Ascending aorta (tissue), 2 donors: ENCODE measurements at places on chromosomes 1 and 21.

- H3K4me3 ChIP-seq: no peak overlapping the region
- H3K27me3 ChIP-seq: no peaks in the 10 kb centered on the region
- H3K27ac ChIP-seq: no peak overlapping the region
- no peak for DNase-seq
- no peaks in the 10 kb centered on the region for H3K4me1 ChIP-seq
These were observed 156.7 kb upstream of the BACE2 start for GRCh38 chr21:41011098-41011731.

- H3K36me3 ChIP-seq: no peaks in the 10 kb centered on the region
- H3K4me1 ChIP-seq: no peaks in the 10 kb centered on the region
- no peak overlapping the region for H3K4me3 ChIP-seq
- no peaks in the 10 kb centered on the region for H3K27me3 ChIP-seq
- H3K27ac ChIP-seq: no peak overlapping the region
These were observed 160.3 kb downstream of the TPR start for GRCh38 chr1:186214791-186215190.

GRCh38 chr1:91501523-91501851, 836 bp downstream of the CDC7 start:
- DNase-seq: no peak
- H3K36me3 ChIP-seq: no peaks in the 10 kb centered on the region
- H3K27me3 ChIP-seq: no peaks in the 10 kb centered on the region
- H3K4me1 ChIP-seq: no peaks in the 10 kb centered on the region

DNA sequence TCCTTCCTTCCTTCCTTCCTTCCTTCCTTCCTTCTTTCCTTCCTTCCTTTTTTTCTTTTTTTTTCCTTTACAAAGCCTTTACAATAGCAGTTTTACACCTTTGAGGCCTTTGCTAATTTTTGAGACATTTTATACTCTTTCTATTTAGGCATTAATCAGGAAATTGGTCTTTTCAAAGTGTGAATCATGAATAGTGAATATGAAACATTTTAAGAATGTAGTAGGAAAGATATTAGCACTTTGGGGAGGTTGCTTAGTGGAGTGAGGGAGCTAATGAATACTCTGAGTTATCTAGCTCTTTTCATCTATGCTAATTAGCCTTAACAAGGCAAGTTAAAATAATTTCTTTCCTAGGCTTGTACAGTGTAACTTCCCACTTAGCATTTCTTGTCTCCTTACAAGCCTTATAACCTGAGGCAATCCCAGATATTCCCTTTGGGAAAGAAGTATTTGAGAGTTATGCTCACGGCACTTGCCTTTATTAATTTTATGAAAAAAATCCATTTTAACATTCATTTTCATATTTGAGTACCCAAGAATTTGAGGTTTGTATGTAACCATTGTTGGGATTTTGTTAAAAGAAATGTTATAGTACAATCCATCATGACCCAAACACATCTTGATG, 122.6 kb downstream of the NTNG1 start:
- no peak for DNase-seq
- no peaks in the 10 kb centered on the region for H3K27me3 ChIP-seq
- no peaks in the 10 kb centered on the region for H3K4me1 ChIP-seq

- H3K36me3 ChIP-seq: no peaks in the 10 kb centered on the region
- no peak for DNase-seq
- no peaks in the 10 kb centered on the region for H3K27me3 ChIP-seq
- H3K4me1 ChIP-seq: no peaks in the 10 kb centered on the region
These were observed 430.1 kb upstream of the PTBP2 start for GRCh38 chr1:96291468-96291867.

GRCh38 chr1:59484096-59484495, 187.2 kb downstream of the FGGY start:
- H3K27me3 ChIP-seq: no peaks in the 10 kb centered on the region
- no peak overlapping the region for H3K4me3 ChIP-seq
- no peaks in the 10 kb centered on the region for H3K4me1 ChIP-seq
- no peaks in the 10 kb centered on the region for H3K36me3 ChIP-seq
- H3K27ac ChIP-seq: no peak overlapping the region

GRCh38 chr1:114290776-114291175, 137.1 kb upstream of the SYT6 start:
- H3K27me3 ChIP-seq: no peaks in the 10 kb centered on the region
- no peak for DNase-seq
- no peak overlapping the region for H3K4me3 ChIP-seq
- H3K27ac ChIP-seq: no peak overlapping the region

- no peaks in the 10 kb centered on the region for H3K27me3 ChIP-seq
- no peaks in the 10 kb centered on the region for H3K36me3 ChIP-seq
- H3K4me1 ChIP-seq: peaks cover 3% of the 10 kb centered on the region
- H3K4me3 ChIP-seq: no peak within 1 kb of the TSS
- H3K27ac ChIP-seq: no peak within 1 kb of the TSS
- DNase-seq: no peak
These were observed at the start of gene HHIPL2 for GRCh38 chr1:222547944-222548671. Gene HHIPL2 (minus strand): TSS chr1:222548104. CDS start chr1:222548044, 60 bp downstream.

DNA sequence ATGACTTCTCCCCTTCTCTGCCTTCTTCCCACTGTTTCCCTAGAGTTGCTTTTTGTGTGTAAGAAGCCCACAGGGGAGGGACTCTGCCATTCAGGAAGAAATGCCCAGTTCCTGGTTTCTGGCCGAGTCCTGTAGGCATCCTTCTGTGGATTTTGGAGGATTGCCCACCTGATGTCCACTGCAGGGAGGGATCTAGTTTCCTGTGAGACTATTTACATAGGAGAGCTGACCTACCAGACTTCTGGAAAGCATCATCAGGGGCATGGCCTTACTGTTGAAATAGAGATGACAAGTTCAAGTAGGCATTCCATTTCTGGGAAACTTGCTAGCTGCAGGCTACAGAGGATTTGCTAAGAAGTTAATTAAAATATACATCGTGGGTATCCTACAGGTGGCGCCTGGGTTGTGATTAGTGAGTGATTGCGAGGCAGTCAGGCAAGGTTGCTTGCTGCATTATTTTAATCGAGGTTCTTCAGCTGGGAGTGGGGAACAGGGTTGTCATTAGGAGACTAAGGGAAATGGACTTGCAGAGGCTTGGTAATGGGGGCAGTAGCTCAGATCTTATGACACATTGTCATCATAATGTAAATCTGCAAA, 148.7 kb downstream of the HHAT start:
- no peak overlapping the region for H3K27ac ChIP-seq
- H3K4me1 ChIP-seq: no peaks in the 10 kb centered on the region
- no peak for DNase-seq
- no peaks in the 10 kb centered on the region for H3K36me3 ChIP-seq

DNA sequence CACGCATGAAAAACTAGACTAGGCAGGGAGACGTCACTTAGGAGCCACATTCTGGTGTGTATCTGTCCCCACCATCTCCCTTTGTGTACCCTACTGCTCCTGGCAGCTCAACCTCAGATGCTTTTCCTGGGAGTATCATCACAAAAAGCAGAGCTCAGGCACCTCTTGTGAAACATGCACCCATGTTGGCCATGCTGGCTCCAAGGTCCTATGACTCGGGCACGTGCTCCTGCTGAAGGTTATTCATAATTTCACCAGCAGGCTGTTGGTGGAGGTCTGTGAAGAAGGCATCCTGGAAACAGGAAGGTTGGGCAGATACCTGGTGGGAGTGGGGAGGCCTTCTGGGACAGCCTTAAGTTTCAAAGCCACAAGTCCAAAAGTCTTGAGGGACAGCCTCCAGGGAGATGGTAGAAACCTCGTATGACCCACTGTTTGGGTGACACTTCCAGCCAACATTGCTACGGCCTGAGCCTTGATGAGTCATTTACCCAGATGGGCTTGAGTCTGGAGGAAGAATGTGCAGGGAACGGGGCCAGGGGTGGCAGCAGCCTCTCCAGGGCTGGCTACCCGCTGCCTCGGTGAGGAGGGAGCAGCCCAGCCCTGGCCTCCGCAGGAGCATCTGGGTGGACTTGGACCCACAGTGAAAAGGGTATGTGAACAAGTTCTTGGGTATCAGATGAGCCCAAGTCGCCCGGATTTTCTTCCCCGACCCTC, 75.8 kb downstream of the PGBD5 start:
- peaks cover 9% of the 10 kb centered on the region for H3K4me1 ChIP-seq
- H3K36me3 ChIP-seq: no peaks in the 10 kb centered on the region
- no peak overlapping the region for H3K4me3 ChIP-seq
- H3K27ac ChIP-seq: no peak overlapping the region
- no peaks in the 10 kb centered on the region for H3K27me3 ChIP-seq

DNA sequence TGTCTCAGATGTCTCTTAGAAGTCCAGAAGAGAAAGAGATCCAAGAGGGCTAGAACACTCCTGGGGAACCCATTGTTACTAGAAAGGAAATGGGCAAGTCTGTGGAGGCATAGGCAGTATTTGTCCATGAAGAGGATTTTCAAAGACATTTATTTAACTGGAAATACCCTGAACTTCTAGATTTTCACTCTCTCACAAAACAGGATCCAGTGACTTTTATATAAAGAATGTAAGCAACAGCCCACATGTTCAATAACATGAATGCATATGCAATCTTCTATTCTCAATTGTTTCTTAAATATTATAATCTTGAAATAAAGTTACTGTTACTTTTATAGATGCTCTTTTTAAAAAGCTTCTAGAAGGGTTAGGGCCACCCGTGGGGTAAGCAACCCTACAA, 53.4 kb downstream of the TBX15 start:
- H3K27me3 ChIP-seq: no peaks in the 10 kb centered on the region
- DNase-seq: no peak

GRCh38 chr1:115289940-115290339, 48.1 kb downstream of the NGF start:
- no peak for DNase-seq
- peaks cover 4% of the 10 kb centered on the region for H3K4me1 ChIP-seq
- no peaks in the 10 kb centered on the region for H3K27me3 ChIP-seq
- no peaks in the 10 kb centered on the region for H3K36me3 ChIP-seq

GRCh38 chr1:22652881-22653316, at the start of gene C1QB:
Gene C1QB (plus strand): TSS chr1:22653236. CDS start chr1:22659463, 6,227 bp downstream.
- no peaks in the 10 kb centered on the region for H3K27me3 ChIP-seq
- peak; percentile 38 for DNase-seq
- H3K27ac ChIP-seq: no peak within 1 kb of the TSS
- H3K4me1 ChIP-seq: no peaks in the 10 kb centered on the region
- H3K36me3 ChIP-seq: no peaks in the 10 kb centered on the region

GRCh38 chr1:108901106-108901505, 24.3 kb downstream of the GPSM2 start:
- H3K4me1 ChIP-seq: no peaks in the 10 kb centered on the region
- no peak overlapping the region for H3K4me3 ChIP-seq
- no peaks in the 10 kb centered on the region for H3K27me3 ChIP-seq

DNA sequence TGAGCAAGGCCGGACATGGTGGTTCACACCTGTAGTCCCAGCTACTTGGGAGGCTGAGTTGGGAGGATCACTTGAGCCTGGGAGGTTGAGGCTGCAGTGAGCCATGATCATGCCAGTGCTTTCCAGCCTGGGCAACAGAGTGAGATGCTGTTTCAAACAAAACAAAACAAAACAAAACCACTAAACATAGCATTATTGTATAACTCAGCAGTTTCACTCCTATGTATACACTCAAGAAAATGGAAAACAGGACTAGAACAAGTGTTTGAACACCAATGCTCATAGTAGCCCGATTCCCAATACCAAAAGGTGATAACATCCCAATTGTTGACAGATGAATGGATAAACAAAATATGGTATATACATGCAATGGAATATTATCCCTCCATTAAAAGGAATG, 1.3 kb upstream of the SPATA21 start:
- H3K27me3 ChIP-seq: no peaks in the 10 kb centered on the region
- H3K4me1 ChIP-seq: peaks cover 4% of the 10 kb centered on the region
- peaks cover 2% of the 10 kb centered on the region for H3K36me3 ChIP-seq
- no peak overlapping the region for H3K27ac ChIP-seq
- no peak overlapping the region for H3K4me3 ChIP-seq
- DNase-seq: no peak
